ENCODE measurements at places on chromosomes 4 and X.

GRCh38 chr4:141215030-141215429 is 5.7 kb upstream of the ZNF330 start:
- no peak for DNase-seq

- no peak for DNase-seq
These were observed 93.2 kb downstream of the GASK1B start for GRCh38 chr4:158079661-158080060.

GRCh38 chr4:37999000-37999716 is 39.0 kb downstream of the PTTG2 start:
- DNase-seq = no peak

DNA sequence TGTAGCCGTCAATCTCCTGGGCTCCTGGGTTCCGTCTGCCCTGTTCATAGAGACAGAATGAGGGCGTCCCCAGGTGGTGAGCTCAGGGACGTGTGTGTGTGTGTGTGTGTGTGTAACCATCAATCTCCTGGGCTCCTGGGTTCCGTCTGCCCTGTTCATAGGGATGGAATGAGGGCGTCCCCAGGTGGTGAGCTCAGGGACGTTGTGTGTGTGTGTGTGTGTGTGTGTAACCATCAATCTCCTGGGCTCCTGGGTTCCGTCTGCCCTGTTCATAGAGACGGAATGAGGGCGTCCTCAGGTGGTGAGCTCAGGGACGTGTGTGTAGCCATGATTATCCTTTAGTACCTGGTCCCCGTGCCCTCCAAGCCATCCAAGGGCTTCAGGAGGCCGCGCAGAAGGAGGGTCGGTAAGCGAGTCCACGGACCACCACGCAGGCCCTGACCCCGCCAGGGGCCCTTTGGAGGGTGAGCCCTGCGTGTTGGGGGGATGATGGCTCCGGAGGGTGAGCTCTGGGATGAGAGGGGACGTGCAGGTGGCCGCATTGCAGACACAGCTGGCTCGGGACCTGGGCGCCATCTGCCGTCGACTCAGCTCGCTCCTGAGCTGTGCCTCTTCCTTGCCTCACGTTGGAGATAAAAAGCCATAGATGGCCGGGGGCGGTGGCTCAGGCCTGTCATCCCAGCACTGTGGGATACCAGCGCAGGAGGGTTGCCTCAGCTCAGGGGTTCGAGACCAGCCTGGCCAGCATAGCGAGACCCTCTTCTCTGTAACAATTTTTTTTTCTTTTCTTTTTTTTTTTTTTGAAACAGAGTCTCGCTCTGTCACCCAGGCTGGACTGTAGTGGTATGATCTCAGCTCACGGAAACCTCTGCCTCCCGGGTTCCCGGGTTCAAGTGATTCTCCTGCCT is 5.4 kb upstream of the GTPBP6 start:
- peak; percentile 42 for DNase-seq

GRCh38 chr4:142405695-142406498 is 440.2 kb downstream of the INPP4B start:
- no peak for DNase-seq

GRCh38 chrX:150455215-150455608 is 92.1 kb downstream of the MAMLD1 start:
- DNase-seq = no peak

GRCh38 chr4:76003035-76003434 is 4.3 kb downstream of the CXCL9 start:
- DNase-seq = no peak

DNA sequence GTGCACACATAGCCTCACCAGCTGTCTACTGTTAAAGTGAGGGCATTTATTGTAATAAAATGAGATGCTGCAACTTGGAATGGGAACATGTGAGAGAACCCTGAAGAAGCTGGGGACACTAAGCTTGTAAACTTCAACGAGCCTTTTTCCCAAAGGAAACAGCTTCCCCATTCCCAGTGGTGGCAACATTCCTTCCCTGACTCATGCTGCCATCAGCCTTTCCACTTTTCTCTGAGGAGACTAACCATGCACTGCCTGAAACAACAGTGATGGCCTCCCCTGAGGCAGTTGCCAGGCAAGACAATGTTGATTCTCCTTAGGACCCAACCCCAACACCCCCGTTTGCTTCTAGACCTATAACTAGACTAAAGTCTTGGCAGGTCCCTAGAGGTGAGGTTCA is 928.3 kb downstream of the GLUD2 start:
- no peak for DNase-seq

DNA sequence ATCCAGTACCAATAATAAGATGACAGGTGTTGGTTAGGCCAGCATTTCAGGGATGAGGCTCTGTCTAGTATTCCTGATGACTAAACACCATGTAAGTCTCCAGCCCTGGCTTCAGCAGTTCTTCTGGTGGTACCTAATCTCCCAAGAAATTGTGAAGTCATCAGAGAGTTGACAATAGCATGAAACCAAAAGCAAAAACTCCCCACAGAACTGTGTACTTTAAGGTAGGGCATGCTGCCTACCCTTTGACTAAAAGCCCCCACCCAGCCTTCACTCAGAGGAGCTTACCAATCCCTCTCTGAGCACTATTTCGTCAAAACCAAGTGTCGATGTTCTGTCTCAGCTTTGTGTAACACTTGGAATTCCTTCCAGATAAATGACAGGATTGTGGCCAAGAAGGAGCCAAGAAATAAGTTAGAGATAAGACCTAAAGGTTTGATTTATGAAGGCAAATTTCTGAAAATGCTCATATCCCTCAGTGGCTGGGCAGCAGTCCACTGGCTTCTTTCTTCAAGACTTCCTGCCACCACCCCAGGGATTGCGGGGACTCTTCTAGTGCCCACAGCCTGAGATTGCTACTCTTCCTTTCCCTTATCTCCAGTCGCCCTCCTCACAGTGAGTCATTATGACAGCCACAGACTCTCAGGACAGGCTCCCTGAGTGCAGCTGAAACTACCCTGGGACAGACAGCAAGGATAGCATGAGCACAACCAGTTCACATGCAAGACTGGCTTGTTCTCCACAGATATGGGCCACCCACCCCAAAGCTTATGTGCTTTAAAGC is 67.3 kb upstream of the LHFPL1 start:
- DNase-seq = no peak

- DNase-seq = no peak
These were observed 11.0 kb downstream of the VEGFC start for GRCh38 chr4:176781739-176782100.

- no peak for DNase-seq
These were observed 26.1 kb downstream of the KLHL34 start for GRCh38 chrX:21632027-21632426.

GRCh38 chr4:1354136-1354982 is 7.4 kb downstream of the UVSSA start:
- no peak for DNase-seq

- no peak for DNase-seq
These were observed 113.7 kb downstream of the CHRNA9 start for GRCh38 chr4:40448875-40449274.

DNA sequence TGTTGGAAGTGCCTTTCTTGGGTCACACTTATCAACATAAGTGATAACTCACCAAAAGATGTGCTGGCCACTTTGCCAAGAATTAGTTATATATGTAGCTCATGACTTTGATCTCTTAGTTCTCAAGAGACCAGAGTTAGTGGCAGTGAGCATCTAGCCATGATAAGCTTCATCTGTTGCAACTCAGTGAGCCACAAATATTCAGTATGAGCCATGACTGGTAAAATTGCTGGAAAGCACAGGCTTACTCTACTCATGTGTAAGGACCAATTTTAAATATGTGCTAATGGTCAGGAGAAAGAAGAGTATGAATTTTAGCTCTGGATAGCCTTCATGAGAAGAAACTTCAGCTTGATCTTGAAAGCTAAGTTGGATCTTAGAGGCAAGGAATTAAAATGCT is 59.4 kb upstream of the TLL1 start:
- no peak for DNase-seq

- DNase-seq = no peak
These were observed 29.6 kb upstream of the CHRNA9 start for GRCh38 chr4:40305328-40306170.

GRCh38 chr4:61375301-61375700 is 175.2 kb downstream of the ADGRL3 start:
- DNase-seq = no peak

DNA sequence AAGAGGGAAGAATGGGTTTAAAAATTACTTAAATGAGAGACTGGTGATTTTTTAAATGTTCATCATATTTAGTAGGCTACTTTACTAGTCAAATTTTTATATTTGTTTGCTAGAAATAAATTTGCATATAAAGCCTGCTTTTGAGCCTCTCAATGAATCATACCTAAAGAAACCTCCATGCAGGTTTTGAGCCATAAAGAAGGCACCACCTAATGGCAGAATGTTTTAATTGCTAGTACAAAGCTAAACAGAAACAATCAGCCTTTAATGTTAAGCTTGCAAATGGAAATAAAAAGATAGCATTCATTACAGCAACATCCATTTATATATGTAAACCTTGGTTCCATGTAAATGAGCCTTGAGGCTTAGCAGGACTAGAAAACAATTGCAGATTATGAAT is 989.7 kb downstream of the CCSER1 start:
- DNase-seq = no peak

- DNase-seq = peak; percentile 66
These were observed 14.1 kb downstream of the RPS6KA3 start for GRCh38 chrX:20252381-20253231.

GRCh38 chr4:106277140-106277675 is 38.8 kb downstream of the TBCK start:
- DNase-seq = no peak

GRCh38 chr4:34181311-34181841 is 2062.9 kb downstream of the ARAP2 start:
- no peak for DNase-seq

DNA sequence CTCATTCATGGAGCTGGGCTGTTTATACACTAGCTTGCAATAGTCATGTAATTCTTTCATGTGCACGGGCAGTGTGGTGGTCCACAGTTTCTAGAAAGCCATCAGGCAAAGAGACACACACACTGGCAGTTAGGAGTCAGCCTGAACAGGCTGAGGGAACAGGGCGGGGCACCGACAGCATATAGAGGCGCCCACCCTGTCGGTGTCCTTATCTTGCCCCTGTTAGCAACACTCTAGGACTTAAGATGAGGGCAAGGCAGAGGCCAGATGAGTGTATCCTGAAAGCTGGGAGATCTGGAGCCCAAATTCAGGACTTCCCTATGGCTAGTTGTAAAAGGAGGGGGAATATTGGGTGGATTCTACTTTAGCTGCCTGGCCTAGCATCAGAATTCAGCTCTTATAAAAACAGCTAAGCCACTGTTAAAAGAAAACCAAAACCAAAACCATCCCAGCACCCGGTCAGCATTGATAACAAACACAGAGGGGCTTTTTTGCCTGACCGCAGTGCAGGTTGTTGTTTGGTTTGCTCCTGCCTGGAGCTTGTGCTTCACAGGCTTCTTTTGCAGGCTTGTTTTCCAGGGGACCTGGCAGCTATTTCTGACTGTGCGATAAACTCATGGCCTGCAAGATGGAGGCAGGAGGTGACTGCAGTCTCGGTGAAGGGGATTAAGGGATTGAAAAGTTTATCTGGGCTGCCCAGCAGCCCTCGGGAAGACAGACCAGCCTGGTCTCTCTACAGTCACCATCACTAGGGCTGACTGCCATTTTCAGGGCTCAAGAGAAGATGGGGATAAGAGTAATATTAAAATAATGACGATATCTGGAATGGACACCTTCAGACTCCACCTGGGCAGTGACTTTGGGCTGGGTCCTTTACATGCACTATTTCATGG is 638.9 kb downstream of the MID1IP1 start:
- no peak for DNase-seq

DNA sequence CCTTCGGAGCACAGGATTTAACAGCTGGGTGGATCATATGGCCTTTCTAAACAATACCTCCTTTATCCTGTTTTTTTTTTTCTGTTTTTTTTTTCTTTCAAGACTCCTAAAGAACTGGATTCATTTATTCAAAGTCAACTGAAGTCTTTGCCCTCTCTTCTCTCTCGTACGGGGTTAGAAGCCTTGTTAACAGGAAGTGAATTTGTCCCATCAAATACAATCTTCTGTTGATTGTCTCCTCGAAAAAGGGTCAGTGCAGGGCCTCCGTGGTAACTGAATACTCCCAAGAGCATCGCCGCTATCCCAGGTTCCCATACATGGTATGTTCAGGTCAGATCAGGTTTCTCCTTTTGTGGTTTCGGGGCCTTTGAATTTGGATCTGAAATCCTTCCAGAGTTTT is 1.8 kb upstream of the TMEM128 start:
- no peak for DNase-seq

DNA sequence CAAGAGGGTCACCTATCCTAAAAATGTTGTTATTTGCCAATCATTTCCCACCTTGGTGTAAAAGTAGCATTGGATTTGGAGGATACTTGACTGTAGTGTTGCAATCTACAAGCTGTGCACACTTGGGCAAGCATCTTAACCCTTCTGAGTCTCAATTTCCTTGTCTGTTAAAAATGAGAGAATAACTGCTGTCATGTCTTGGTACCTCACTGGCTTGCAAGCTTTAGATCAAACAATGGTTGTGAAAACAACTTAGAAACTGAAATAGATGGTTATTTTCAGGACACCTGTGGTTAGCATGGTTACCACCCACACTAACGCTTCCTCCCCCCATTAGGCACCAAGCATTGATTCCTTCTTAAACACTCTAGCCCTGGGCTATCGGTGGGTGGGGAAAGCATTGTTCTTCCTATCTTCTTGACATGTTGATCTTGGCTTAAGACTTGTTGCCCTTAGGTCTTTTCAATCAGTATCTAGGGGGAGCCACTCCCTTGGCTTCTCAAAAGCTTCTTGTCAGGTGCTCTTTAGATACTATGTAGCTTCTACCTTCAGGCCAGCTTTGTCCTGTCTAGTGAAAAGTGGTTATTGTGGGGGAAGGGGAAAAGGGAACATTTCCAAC is 10.6 kb upstream of the AMOT start:
- DNase-seq = no peak

DNA sequence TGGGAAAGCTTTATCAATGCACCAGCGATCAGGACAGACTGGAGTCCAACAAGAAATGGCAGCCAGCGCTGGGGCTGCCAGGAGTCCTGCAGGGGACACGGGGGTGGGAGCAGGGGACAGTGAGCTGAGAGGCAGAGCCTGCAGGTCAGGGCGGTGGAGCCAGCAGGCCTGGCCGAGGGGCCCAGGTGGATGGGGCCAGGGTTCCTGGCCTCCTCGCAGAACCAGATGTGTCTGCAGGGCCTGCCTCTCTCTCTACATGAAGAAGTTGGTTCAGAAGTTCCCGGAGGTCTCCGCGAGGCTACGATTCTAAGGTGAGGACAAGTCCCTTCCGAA is 63.6 kb downstream of the CPZ start:
- no peak for DNase-seq

DNA sequence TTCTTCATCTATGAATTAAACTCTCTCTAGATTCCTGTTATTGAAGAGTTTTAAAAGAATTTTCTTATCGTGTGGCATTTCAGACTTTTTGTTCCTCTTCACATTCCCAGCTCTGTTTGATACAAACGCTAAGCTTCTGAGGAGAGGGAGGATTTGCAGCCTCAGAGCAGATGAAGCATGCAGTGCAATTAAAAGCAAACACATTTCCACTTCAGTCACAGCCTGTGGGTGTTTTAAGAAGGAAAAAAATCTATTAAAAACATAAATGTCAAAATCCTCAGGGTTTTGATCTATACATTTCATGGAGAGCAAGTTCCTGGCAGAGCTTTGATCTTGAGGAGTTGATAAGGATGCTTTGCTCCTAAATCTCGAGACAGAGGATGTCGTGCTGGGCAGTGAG is 442.4 kb upstream of the BOD1L1 start:
- no peak for DNase-seq

All from T follicular helper cell (primary cell).